ENCODE measurements at places on chromosomes 5 and 9.

GRCh38 chr5:115985802-115986757 lies 23.8 kb downstream of the LVRN start:
- DNase-seq, result no peak

DNA sequence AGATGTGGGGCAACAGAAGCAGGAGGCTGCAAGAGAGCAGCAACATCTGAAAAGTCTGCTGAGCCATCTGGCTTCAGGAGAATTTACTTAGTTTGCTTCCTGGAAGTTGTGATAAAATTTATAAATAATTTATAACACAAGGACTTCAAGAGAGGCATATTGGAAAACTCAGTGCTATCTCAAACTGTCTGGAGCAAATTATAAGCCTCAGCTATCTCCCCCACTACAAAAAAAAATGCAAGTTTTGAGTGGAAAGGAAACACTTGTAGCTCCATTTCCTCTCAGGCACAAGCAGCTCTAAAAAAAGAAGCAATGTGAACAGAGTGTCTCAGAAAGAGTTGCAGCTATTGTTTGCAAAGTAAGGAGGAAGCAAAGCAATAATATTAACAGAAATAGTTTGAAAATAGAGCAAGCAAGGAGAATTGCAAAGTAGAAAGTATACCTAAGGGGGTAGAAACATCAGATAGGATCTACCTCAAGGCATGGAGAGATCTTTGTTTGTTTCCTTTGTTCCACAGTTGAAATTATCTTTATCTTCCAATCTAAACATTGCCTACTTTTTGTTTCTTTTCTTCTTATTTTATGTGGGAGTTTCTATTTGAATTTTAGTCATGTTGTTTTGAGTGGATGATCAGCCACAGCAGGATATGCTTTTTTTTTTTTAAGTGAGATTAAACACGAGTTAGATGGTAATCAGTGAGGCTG lies 55.9 kb upstream of the IL6ST start:
- DNase-seq, result no peak

- no peak for DNase-seq
Measured at GRCh38 chr9:89991204-89991790, 386.5 kb downstream of the GADD45G start.

GRCh38 chr5:76601470-76601869 lies 21.7 kb downstream of the F2RL2 start:
- peak; percentile 7 for DNase-seq

- no peak for DNase-seq
Measured at GRCh38 chr5:158121678-158122077, 262.7 kb upstream of the CLINT1 start.

DNA sequence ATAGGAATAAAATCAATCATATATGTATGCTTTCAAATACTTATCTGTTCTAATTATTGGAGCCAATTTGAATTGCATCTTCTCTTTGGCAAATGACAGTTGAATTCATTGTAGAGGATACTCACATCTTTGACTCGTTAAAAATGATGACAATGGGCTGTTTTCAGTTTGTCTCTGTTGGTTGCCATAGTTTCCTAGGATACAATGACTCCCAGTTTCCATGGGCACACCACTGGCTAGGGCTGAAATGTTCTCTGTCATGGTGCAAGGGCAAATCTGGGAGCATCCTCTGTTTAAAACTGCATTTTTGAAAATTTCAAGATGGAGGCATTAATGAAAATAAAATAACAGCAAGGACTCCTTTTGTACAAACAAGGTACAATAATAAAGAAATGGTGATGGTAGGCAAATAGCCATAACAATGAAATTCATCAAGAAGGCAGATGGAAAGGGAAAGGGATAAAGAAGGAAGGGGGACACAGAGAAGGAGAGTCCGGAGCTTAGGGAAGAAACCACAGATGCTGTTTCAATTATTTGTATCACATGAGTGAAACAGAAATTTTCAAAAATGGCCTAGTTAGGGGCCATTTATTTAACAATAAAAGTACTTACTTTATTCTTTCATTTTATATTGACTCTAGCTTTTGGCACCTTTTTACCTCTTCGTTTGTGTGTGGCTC lies 378.8 kb upstream of the SEMA6A start:
- peak; percentile 73 for DNase-seq

GRCh38 chr5:132677191-132677590 lies 3.4 kb downstream of the IL4 start:
- no peak for DNase-seq

All from NCI-H1930 (cell line).